Activated CD4-positive, alpha-beta T cell treated with anti-CD3 and anti-CD28 coated beads, Interleukin-10, Interleukin-2, amounts not matched to agents 100 ng/mL and 50 ng/mL, durations not matched to agents 16 hours and 8 hours (primary cell): ENCODE measurements at places on chromosomes 1 and 21.

GRCh38 chr1:73306899-73307555 lies 890.9 kb downstream of the LRRIQ3 start:
- DNase-seq, result no peak

- DNase-seq, result peak; percentile 25
Measured at GRCh38 chr1:61387829-61388228, 305.5 kb downstream of the NFIA start.

DNA sequence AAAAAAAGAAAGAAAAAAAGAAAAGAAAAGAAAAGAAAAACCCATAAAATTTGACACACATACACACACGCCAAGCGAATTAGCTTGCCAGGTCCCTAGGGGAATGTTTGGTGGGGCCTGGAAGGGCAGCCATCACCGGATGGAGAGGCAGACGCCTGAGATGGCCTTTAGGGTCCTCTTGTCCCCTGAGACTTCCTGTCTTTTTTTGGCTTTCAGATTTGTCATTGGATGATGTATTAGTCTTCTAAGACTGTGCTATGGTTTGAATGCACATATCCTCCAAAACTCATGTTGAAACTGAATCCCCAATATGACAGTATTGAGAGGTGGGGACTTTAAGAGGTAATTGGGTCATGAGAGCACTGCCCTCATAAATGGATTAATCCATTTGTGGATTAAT lies 211.8 kb downstream of the TOMM20 start:
- DNase-seq, result no peak

DNA sequence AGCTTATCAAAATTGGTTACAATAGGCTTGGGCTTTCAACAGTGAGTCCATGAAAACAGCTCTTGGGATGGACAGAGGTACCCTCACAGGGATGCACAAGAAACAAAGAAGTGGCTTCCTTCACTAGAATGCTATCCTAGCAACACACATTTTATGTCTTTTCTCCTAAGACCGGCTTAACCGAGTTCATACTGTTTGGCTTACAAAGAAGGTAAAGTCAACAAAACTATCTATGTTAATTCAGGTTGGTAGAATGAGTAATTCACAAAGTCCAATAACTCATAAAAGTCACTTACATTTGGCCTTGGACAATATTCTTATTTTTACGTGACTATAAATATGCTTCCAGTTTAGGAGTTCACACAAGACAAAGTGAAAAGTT lies 9.0 kb downstream of the ERG start:
- no peak for DNase-seq

- DNase-seq, result no peak
Measured at GRCh38 chr21:42040411-42041180, 30.4 kb upstream of the ZBTB21 start.

DNA sequence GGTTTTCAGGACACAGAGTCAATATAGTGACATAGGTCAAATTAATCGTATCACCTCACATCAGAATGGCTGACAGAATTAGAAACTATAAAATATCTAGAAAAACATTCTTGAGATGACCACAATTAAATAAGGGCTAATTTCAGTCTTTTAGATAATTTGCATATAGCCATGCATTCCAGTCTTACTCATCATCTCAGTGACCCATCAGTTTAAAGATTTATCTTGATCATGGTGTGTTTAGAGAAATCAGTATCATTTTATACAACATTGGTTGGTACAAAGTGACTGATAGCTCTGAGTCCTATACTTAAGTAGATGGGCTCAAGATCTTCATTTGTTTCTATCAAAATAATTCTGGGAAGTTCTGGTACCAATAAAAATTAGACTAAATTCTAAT lies 262.3 kb upstream of the SNX7 start:
- DNase-seq, result no peak

DNA sequence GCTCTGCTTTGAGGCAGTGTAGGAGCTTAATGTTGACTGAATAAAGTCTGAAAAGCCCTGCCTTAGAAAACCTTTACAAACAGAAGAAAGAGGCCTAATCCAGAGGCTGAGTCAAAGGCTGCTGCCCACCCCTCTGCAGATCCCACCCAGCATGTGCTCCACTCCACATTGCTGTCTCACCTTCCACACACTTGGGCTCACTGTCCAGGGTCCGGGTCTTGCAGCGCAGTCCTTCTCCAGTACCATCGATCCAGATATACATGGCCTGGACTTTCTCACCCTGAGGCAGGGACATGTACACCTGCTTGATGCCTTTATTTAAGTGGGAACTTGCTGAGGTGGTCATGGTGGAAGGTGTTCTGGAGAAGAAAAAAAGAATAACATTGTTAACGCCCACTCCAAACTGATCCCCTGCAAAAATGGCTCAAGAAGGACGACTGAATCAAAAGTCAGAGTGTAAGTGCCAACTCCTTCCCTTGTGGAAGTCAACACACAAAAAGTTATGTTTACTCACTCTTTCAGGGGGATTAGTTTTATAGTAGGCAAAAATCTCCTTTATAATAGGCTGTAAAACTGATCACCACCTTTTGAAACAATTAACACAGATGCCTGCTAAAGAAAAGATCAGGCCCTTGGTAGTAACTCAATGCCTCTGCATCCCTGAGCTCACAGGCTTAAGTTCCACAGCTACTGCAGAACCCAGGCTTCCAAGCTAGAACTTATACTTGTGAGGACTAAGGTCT lies 3.0 kb downstream of the GLUL start:
- DNase-seq, result no peak

DNA sequence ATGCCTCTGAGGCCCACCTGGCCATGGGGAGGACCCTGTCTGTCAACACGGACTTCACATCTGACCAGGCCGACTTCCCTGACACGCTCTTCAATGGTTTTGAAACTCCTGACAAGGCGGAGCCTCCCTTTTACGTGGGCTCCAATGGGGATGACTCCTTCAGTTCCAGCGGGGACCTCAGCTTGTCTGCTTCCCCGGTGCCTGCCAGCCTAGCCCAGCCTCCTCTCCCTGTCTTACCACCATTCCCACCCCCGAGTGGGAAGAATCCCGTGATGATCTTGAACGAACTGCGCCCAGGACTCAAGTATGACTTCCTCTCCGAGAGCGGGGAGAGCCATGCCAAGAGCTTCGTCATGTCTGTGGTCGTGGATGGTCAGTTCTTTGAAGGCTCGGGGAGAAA lies 101.8 kb downstream of the ADARB1 start:
- no peak for DNase-seq
